ENCODE measurements at places on chromosomes 3 and 15.

- no peak for DNase-seq
Measured at GRCh38 chr3:148149556-148149955, 548.1 kb upstream of the AGTR1 start.

- peak; percentile 72 for DNase-seq
Measured at GRCh38 chr3:156519758-156520162, 35.2 kb downstream of the SSR3 start.

DNA sequence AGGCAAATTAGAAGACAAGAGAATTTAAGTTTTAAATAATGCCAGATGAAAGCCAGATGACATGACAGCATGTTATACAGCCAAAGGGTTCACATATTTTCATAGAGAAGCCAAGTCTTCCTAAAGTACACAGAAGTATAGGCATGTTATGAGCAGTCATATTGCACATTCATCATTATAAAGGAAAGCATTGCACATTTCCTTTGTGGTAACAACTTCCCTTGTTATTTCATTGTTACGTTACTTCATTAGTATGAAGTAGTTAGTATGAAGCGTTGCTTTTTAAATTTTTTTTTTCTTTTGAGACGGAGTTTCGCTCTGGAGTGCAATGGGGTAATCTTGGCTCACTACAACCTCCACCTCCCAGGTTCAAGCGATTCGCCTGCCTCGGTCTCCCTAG, 4.6 kb upstream of the ABCC5 start:
- peak; percentile 14 for DNase-seq

DNA sequence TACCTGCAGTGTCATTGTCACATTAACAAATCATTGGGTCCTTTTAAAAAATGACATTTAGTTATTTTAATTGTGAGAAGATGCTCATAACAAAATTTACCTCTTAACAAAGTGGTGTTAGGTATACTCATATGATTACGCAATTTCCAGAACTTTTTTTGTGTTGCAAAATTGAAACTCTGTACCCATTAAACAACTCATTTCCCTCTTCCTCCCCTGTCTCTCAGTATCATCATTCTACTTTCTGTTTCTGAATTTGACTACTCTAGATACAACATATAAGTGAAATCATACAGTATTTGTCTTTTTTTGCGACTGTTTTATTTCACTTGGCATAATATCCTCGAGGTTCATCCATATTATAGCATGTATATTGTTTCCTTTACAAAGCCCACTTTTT, 58.7 kb upstream of the CHST2 start:
- peak; percentile 85 for DNase-seq

DNA sequence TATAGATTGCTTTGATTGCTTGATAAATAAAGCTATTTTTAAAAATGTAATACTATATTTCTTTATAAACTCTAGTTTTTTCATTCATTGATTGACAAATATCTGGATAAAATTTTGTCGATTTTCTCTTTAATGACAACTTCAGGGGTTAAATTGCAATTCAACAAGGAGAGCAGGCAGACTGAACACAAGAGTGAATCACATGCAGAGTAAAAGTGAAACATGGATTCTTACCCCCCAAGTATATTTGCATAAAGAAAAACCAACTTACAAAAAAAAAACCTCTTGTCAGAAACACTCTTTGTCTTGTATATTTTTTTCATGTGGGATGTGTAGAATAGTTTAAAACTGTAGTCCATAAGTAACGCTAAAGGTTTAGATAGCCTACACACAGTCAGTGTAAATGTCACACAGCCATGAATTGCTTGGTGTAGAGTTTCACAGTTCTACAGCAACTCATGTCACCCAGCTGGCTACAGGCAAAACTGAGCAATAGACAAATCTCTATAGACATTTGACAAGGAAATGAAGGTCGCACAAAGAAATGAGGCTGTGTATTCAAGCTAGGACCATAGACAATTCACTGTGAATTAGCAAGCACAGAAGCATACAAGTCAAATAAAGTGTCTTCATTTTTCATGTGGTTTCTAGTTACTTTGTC, 141.6 kb downstream of the THRB start:
- DNase-seq, result no peak

GRCh38 chr3:21894459-21895340, 143.7 kb upstream of the ZNF385D start:
- DNase-seq, result peak; percentile 0

DNA sequence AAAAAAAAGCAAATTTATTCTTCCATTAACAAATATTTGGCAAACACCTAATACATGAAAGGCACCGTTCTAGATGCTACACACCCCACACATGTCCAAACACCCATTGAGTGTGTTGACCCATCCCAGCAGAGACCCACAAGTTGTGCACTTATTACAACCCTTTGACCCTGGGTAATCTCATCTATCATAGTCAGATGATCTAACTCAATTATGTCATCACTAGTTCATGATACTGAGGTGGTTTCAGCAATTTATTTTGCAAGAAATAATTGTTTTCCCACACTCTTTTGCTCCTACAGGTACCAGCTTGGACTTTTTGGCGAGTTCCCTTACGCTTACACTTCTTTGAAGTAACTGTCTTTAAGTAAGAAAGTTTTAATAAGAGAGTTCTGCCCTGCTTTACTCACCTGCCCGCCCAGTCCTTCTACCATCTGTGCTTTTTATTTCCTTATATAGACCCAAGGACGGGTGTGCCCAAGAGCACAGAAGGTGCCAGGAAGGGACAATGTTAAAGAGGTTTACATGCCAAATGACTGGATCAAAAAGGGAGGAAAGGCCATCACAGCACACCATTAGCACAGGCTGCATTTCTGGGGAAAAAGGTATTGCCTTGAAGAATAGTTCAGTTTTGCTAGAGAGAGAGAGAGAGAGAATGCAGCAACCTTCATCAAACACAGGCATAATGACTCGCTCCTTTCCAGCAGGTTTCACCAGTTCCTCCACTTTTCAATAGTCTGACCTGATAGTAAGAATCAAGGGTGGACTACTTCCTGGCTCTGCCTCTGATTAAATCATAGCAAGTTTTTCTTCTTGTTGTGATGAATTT, 54.5 kb upstream of the ATP11B start:
- DNase-seq, result no peak

DNA sequence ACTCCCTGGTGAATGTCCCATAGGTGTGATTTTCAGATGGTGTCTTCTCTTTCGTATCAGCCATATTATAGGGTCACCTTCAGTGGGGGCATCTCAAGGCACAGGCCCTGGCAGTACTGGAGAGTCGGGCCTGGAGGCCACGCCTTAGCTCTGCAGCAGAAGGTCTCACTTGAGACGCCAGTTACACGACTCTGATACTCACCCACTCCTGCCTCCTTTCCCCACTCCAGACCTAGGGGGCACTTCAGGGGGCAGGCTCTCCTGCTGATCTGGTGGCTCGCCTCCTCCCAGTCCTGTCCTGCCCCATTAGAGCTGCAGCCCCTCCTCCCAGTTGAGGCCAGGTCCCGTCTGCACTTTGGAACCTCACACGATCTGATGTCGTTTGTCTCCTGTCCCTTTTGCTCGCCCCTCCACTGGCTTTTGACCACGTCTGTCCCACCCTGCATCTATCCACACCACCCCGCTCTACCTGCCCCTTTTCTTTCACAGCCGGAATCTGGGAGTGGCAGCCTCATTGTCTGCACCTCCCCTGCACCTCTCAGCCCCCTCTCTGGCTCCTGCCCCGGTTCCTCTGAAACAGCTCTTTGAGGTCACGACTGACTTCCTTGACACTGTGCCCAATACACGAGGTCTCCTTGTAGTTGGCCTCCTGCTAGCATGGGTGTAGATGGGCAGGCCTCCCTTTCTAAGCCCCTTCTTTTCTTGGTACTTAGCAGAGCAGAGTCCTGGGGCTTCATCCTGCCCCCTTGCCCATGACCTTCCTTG, 181.9 kb downstream of the NSMCE3 start:
- no peak for DNase-seq

- DNase-seq, result no peak
Measured at GRCh38 chr3:144491333-144491732, 519.7 kb downstream of the DIPK2A start.

DNA sequence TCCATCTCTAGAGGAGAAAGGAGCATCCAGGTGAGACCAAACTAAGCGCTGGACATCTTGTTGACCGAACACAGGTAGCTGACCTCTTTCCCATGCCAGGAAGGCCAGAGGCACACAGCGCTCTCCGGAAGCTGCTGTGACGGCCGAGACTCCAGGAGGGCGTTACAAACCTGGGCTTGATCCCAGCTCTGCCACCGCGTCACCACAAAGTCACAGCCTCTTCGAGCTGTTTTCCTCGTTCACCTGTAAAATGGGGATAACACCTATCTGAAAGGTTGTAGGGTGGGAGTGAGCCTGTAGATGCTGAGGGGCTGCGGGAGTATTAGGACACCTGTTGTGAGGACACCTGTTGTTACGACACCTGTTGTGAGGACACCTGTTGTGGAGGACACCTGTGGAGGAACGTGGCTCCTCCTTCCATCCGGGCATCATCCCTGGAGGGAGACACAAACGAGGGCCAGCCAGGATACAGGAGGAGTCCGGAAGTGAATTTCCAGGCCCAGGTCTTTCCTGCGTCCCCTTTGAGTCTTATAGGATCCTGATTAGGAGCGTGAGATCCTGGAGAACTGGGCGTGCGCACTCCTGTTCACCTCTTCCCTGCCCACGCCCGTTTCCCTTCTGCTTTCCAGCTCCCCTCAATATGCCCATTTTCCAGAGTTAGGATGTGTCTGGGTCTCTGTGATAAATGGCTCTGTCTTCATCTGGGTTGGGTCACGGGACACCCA, 2.3 kb upstream of the MUC4 start:
- DNase-seq, result no peak

DNA sequence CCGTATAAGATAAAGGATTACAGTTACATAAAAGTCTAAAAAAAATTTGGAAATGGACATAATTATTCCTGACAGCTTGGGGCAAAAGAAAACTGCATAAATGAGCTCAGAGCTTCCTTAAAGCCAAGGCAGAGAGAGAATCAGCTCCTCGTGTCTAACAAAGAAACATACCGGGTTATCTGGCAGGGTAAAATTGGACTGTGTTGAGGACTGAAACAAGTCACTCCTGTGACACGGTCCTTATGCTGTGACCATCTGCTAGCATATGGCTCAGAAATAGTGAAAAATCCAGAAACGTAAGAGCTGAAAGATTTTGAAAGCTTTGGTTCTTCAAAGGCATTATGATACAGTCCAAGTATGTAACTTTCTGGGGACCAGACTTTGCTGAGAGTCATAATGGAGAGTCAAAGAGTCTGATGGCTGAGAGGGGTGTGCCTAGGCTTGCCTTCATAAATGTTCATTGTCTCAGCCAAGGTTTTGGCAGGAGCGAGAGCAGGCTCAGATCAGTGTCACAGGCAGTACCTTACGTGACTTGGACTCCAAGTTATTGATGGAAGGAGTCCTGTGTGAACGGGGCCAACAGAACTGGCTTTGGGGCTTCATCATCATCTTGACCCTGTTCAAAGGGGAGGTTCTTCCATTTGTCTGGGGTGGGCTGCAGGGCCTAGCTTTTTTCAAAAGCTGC, 12.5 kb downstream of the MAP6D1 start:
- no peak for DNase-seq

GRCh38 chr3:23481616-23482278, 278.6 kb downstream of the UBE2E2 start:
- no peak for DNase-seq

- DNase-seq, result no peak
Measured at GRCh38 chr3:175590745-175591144, 731.6 kb downstream of the NAALADL2 start.

- DNase-seq, result no peak
Measured at GRCh38 chr3:36476286-36476942, 96.1 kb downstream of the STAC start.

GRCh38 chr3:172066880-172067796, 27.8 kb downstream of the FNDC3B start:
- no peak for DNase-seq

DNA sequence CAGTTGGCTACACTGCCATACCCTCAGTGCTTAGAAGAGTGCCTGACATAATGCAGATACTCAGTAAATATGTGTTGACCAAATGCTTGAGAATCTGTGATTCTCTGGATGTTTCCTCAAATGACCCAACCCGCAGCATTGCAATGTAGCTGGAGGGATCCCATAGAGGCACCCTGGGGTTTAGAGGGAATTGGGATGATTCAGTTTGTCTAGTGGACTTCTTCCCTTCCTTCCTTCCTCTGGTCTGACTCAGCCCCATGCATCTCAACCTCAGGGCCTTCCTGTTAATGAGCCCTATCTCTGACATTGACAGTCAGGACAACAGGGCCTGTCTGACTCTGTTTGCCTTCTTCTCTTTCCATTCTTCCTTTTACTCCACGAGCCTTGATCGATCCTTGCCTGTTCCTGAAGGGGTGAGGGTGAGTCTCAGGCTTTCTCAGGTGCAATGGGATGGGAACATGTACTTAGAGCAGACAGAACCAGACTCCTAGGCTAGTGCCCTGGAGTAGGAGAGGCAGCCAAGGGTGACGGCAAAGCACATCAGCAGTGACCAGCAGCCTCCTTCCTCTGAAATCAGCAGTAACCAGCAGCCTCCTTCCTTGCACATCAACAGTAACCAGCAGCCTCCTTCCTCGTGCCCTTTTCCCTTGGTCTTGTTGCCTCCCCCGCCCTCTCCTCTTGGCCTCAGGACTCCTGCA, 78.2 kb downstream of the DGKG start:
- no peak for DNase-seq

DNA sequence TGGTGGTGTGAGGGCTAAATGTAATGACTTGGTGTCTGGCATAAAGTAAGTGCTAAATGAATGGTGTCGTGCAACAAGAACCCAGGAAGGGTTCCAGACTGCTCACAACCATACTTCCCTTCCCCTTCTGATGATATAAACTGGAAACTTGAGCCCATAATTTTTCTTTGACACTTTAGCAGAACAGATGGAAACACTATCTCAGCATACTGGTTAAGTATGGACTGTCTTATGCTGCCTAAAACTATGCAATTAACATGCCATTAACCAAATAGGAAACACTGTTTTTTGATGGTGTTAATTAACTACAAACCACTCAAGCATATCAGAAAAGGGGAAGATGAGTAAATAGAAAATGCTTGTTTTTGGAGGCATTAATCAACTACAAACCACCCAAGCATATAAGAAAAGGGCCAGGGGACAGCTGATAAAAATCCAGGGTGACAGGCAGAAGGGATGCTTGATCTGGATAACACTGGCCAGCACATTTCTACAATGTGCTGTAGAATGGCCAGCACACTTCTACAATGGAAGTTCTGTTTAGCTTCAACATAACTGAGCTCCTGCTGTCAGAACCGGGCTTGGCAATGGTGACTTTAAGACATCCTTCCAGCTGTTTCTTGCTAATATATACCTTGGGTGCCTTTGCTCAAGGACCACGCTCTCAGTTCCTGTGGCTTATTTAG, 85.5 kb upstream of the FAM3D start:
- DNase-seq, result no peak

- no peak for DNase-seq
Measured at GRCh38 chr15:58710701-58711100, 38.8 kb downstream of the ADAM10 start.

- no peak for DNase-seq
Measured at GRCh38 chr3:174336784-174337183, 522.4 kb upstream of the NAALADL2 start.

Data from activated CD4-positive, alpha-beta T cell treated with anti-CD3 and anti-CD28 coated beads, Interleukin-10, Interleukin-2, amounts not matched to agents 100 ng/mL and 50 ng/mL, durations not matched to agents 16 hours and 8 hours (primary cell).